ENCODE measurements at places on chromosomes 12 and 14. TPM values are rescaled to one million over a fixed set of nuclear protein-coding genes. Genes with fewer than 3 reads are reported as not detected.

GRCh38 chr12:8455727-8456360, at the start of gene CLEC6A:
Gene CLEC6A (plus strand): TSS chr12:8455962. CDS start chr12:8456112, 150 bp downstream.
- DNase-seq: no peak
- H3K27me3 ChIP-seq: no peaks in the 10 kb centered on the region
- H3K27ac ChIP-seq: no peak within 1 kb of the TSS
- H3K36me3 ChIP-seq: no peaks in the 10 kb centered on the region
- no peaks in the 10 kb centered on the region for H3K4me1 ChIP-seq
- H3K4me3 ChIP-seq: no peak within 1 kb of the TSS

GRCh38 chr12:122724641-122725243, 5.9 kb downstream of the HCAR1 start:
- no peak overlapping the region for H3K27ac ChIP-seq
- DNase-seq: no peak
- no peak overlapping the region for H3K4me3 ChIP-seq
- H3K36me3 ChIP-seq: no peaks in the 10 kb centered on the region
- H3K27me3 ChIP-seq: no peaks in the 10 kb centered on the region

GRCh38 chr14:43184540-43184939, 1322.5 kb downstream of the FSCB start:
- DNase-seq: no peak
- no peaks in the 10 kb centered on the region for H3K27me3 ChIP-seq
- no peak overlapping the region for H3K4me3 ChIP-seq
- H3K36me3 ChIP-seq: no peaks in the 10 kb centered on the region
- H3K27ac ChIP-seq: no peak overlapping the region
- no peaks in the 10 kb centered on the region for H3K4me1 ChIP-seq

SDR9C7 gene
- polyA plus RNA-seq: 0.03 TPM

- DNase-seq: no peak
- no peaks in the 10 kb centered on the region for H3K36me3 ChIP-seq
- H3K4me1 ChIP-seq: no peaks in the 10 kb centered on the region
- H3K4me3 ChIP-seq: no peak overlapping the region
- no peak overlapping the region for H3K27ac ChIP-seq
- H3K27me3 ChIP-seq: no peaks in the 10 kb centered on the region
These were observed 1015.8 kb upstream of the SEL1L start for GRCh38 chr14:82549306-82549990.

TSPAN8 gene
- 595 TPM for polyA plus RNA-seq

KLRC1 gene
- 3.7 TPM for polyA plus RNA-seq

DNA sequence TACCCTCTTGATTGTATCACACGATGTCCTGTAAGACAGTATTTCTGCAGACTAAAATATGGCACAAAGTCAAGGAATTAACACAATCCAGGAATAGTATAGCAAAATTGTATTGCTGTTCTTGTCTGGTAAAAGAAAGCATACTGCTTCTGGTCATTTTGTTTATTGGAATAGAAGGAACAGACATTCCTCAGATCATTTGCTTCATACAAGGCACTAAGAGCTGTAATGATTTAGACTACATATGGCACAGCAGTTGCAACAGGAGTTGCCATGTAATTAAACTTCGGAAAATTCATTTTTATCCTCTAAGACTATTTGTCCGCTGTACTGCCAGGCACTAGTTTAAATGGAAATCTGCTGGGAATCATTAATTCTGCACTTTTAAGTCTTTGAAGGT, 7.6 kb upstream of the KERA start:
- no peak overlapping the region for H3K4me3 ChIP-seq
- no peaks in the 10 kb centered on the region for H3K4me1 ChIP-seq
- no peaks in the 10 kb centered on the region for H3K27me3 ChIP-seq
- no peak for DNase-seq
- no peaks in the 10 kb centered on the region for H3K36me3 ChIP-seq

GRCh38 chr12:34108405-34108803, 86.1 kb downstream of the ALG10 start:
- H3K27me3 ChIP-seq: peaks cover 7% of the 10 kb centered on the region
- no peaks in the 10 kb centered on the region for H3K36me3 ChIP-seq
- no peak overlapping the region for H3K4me3 ChIP-seq
- no peak overlapping the region for H3K27ac ChIP-seq
- no peak for DNase-seq

DNA sequence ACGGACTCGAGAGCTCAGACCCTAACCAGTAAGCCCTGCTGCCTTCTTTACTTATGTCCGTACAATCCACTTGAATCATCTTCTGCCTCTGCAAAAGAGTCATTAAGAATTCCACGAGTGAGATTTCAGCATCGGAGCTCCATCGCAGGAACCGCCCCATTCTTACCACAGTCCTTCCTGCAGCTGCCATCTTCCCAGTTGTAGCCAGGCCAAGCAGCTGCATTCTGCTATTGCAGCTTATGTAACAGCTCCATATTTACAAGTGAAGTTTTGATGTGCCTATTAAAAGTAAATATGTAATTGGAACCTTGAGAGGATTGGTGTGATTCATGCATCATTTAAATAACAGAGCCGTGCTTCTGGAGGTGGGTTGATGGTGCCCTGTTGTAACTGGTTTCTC, 157.4 kb downstream of the KICS2 start:
- H3K4me1 ChIP-seq: no peaks in the 10 kb centered on the region
- peaks cover 11% of the 10 kb centered on the region for H3K36me3 ChIP-seq
- DNase-seq: no peak

AMIGO2 gene
- polyA plus RNA-seq: 19.6 TPM

DNA sequence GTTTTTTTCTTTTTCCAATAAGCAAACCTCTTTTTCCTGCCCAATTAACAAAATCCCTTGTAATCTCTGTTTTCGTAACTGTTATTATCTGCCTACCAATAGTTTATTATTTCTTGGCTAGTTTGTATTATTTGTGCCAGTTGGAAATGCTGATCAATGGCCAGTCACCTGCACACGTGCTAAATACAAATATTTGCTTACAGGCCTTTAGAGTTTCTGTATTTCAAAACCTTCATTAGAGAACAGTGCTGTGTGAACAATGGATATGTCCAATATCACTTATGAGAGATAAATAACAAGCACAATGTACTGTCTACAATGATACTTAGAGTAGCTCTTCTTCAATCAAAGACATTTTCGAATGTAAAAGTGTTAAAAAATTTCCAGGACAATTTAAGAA, 10.8 kb upstream of the DYRK2 start:
- no peak overlapping the region for H3K4me3 ChIP-seq
- H3K4me1 ChIP-seq: peaks cover under 1% of the 10 kb centered on the region
- DNase-seq: no peak

DNA sequence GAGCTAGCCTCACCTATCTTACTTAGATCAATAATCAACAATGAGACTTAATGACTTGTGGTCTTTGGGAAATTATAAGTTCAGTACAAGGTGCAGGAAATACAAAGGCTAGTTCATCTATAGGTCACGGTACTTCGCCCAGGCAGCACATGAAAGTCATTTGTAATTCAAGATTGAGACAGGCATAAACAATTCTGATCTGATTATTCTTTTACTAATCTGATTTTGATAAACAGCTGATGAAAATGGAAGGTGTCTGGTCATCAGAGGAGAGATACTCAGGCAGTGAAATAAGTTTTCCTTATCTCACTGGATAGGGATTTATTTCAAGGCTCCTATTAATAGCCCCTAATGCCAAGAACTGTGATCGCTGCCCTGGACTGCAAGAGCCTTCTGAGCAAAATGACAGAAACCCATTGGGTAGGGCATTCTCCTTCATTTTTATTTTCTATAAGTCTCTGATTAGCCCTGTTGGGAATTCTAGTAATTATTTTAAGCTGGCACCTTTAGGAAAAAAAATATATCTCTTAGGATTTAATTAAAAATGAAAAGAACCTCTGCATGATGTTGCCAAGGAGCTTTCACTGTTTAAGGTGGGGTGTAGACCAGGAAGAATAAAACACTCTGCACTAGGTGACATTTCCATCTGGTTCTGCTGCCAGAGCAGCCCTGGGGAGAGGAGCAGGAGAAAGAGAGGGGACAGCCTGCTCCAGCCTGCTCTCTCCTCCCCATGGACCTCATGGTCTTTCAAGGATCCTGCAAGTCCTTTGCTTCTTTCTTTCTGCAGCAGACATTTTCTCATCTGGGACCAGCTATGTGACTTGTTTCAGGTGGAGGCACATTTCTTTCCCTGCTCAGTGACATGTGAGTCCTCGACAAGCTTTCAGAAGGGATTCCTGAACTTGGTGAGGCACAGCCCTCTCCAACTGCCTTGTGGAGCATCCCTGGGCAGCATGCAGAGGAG, 44.8 kb downstream of the SSPN start:
- no peak overlapping the region for H3K27ac ChIP-seq
- no peaks in the 10 kb centered on the region for H3K36me3 ChIP-seq
- H3K27me3 ChIP-seq: no peaks in the 10 kb centered on the region
- peaks cover 21% of the 10 kb centered on the region for H3K4me1 ChIP-seq
- peak; percentile 47 for DNase-seq

GRCh38 chr12:34371050-34371449, 348.8 kb downstream of the ALG10 start:
- no peak for DNase-seq
- H3K27ac ChIP-seq: no peak overlapping the region
- no peaks in the 10 kb centered on the region for H3K27me3 ChIP-seq
- no peaks in the 10 kb centered on the region for H3K4me1 ChIP-seq
- no peak overlapping the region for H3K4me3 ChIP-seq

- no peaks in the 10 kb centered on the region for H3K27me3 ChIP-seq
- no peaks in the 10 kb centered on the region for H3K4me1 ChIP-seq
- H3K27ac ChIP-seq: no peak overlapping the region
- no peak overlapping the region for H3K4me3 ChIP-seq
- DNase-seq: no peak
These were observed 227.4 kb downstream of the ALX1 start for GRCh38 chr12:85507456-85507855.

KRT72 gene
- 2.0 TPM for polyA plus RNA-seq

DNA sequence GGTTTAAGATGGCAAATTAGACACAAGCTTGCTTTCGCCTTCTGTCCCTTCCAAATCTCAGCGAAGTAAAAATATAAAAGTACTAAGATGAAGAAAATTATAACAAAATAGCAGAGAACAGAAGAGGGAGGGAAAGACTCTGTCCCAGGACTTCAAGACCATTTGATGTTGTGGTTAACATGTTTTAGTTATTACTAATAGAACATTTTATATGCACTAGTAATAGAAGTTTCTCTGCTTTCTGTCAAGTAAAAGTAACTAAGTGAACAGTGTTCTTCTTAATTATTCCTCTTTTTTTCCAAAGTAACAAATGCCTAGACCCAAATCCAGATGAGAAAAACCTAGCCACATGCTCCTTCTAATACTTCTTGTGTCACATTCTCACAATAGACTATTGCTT, 85.1 kb upstream of the DAAM1 start:
- no peaks in the 10 kb centered on the region for H3K27me3 ChIP-seq
- no peaks in the 10 kb centered on the region for H3K36me3 ChIP-seq
- no peak for DNase-seq
- no peaks in the 10 kb centered on the region for H3K4me1 ChIP-seq
- H3K27ac ChIP-seq: no peak overlapping the region
